Activated CD4-positive, alpha-beta memory T cell treated with anti-CD3 and anti-CD28 coated beads for 36 hours (primary cell): ENCODE measurements at places on chromosomes 6 and 20.

GRCh38 chr6:109527989-109528388 is 45.0 kb upstream of the ZBTB24 start:
- DNase-seq: no peak

- no peak for DNase-seq
Observed at GRCh38 chr6:24847402-24847801, 48.7 kb upstream of the ARMH2 start.

GRCh38 chr6:9121549-9121948 is 686.2 kb upstream of the SLC35B3 start:
- no peak for DNase-seq

DNA sequence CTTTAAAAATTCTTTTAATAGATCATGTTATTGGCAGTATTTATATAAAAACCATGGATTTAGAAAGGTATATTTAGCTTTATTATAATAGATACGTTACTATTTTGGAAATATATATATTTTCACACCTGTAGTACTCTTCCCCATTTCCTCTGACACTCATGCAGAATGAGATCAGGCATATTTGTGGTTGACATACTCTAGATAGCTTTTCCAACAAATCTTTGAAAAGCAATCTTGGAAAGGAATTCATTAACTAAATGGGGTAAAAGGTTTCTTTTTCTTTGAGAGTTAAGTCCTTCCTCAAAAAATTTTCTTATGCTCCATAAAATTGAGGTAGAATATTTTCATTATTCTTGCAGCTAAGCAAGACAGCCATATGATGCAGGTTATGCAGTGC is 14.5 kb downstream of the ASF1A start:
- DNase-seq: no peak

DNA sequence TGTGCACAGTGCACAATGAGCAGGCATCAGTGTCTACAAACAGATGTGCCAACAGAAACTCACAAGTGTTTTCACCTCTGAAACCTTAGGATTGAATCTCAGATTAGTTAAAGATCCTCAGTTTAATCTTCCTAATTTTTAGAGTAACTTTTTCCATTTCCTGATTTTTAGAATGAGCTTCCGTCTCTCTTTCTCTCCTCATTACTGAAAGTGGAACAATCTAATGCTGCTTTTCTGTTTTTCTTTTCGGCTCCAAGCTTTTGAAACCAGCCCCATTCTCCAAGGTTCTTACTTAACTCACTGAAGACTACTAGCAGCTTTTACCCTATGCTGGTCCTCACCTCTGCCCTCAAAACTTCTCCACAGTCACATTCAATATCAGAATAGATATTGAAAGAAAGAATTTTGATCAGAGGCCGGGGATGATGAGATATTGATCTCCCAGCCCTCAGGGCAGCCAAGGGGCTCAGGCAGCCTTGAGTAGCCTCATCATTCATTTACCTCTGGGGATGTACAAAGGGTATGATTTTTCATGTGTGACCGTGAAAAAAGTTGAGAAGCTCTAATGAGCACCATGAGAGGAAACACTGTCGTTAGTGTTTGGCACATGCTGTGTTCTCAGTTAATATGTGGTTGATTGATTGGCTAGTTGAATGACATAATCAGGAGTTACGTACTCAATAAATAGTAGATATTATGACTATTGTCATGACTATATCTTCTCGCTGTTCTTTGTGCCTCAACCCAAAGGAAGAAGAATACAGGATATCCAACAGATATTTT is 11.9 kb upstream of the STK38 start:
- DNase-seq: no peak

DNA sequence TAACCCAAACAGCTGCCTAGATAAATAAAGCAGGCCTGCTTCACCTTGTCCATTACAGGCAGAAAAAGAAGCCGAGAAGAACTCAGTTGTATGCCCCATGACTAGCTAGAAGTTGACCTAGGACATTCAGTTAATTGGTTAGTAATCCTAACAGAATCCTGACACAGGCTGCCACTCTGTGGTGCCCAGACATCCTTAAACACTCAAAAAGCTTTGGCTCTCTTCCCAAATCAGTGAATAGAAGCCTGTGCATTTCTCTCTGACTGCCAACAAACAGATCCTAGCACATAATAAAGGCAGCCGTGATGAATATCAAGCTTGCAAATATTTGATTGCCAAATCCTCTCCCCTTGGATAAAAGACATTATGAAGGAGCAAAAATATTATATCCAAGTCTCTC is 519.1 kb upstream of the EYS start:
- DNase-seq: no peak
